Smooth muscle cell of the pulmonary artery (primary cell): ENCODE measurements at places on chromosomes 3 and 15. TPM values are rescaled to one million over a fixed set of nuclear protein-coding genes. Genes with fewer than 3 reads are reported as not detected.

The APBA2 gene
- total RNA-seq, result 15.6 and 23.3 TPM in 2 replicates

The RPN1 gene
- 380 and 397 TPM in 2 replicates for total RNA-seq

The ZNF770 gene
- total RNA-seq, result 40.1 and 45.1 TPM in 2 replicates

The CCR3 gene
- total RNA-seq, result not detected in 2 replicates

The EHHADH gene
- total RNA-seq, result 4.0 and 6.4 TPM in 2 replicates

The HCLS1 gene
- 0.76 and 2.2 TPM in 2 replicates for total RNA-seq

The STRA6 gene
- 0.59 and 2.6 TPM in 2 replicates for total RNA-seq

The ARNT2 gene
- 4.1 and 10.4 TPM in 2 replicates for total RNA-seq

The CASR gene
- total RNA-seq, result not detected in 2 replicates

The TRIM59 gene
- 7.9 and 18.7 TPM in 2 replicates for total RNA-seq

The THOC7 gene
- 34.1 and 43.2 TPM in 2 replicates for total RNA-seq

The SORD gene
- total RNA-seq, result 13.9 and 20.3 TPM in 2 replicates

The CLDN16 gene
- under 0.01 and 0.30 TPM in 2 replicates for total RNA-seq

The SAMD7 gene
- total RNA-seq, result not detected in 2 replicates

The SH2D7 gene
- total RNA-seq, result not detected in 2 replicates

The VWA5B2 gene
- 0.03 and 0.52 TPM in 2 replicates for total RNA-seq

The AQP9 gene
- total RNA-seq, result not detected in 2 replicates
